ENCODE measurements at places on chromosomes 11 and 22.

GRCh38 chr11:103792981-103793468 lies 243.4 kb upstream of the DDI1 start:
- DNase-seq, result no peak

DNA sequence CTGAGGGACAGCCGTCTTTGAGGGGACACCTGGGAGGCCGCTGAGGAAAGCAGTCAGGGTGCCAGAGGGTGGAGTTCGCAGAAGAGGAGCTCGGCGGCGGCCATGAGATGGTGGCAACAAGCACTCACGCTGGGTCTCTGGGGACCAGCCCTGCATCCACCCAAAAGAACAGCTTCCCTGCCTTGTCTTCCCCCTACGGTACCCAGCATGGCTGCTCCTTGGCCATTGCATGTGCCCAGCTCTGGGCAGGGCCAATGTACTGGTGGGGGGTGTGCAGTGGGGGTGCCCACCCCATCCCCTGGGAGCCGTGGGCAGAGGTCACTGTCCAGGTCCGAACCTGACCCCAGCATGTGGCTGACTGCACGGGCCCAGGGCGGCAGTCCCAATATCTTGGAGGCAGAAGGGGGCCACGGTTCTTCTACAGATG lies 42.3 kb downstream of the OSBPL5 start:
- no peak for DNase-seq

GRCh38 chr22:23187211-23187610 lies 6.9 kb downstream of the BCR start:
- DNase-seq, result no peak

GRCh38 chr11:134037046-134037908 lies 31.6 kb upstream of the JAM3 start:
- peak; percentile 83 for DNase-seq

DNA sequence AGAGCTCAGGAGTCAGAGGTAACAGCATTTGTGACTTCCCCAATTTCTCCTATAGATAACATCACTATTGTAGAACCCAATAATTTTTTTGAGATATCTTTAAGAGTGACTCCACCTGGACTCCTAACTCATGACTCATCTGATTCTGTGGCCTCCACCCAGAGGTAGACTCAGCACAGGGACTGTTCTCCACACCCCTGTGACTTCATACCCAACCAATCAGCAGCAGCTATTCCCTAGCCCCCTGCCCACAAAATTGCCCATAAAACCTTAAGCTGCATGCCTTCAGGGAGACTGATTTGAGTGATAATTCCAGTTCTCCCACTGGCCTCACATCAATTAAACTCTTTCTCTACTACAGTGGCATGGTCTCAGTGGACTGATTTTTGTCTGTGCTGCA lies 475.4 kb upstream of the FAT3 start:
- no peak for DNase-seq

DNA sequence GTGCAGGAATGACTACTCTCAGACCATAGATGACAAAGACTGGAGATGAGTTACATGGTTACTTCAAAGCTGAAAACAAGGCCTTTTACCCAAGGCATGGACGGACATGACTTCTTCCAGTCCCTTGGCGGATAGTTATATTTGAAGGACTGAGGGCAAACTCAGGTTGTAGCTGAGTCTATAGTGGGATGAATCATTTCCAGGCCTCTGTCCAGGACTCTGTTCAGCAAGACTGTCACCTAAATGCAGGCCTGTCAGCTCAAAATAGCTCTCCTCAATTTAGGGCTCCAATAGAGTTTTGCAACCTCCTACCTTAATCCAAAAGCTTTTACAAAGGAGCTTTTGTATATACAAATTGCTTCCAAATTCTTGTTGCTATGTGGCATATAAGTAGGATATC lies 24.3 kb upstream of the OR52J3 start:
- no peak for DNase-seq

- no peak for DNase-seq
Observed at GRCh38 chr22:23386822-23387580, 193.1 kb downstream of the IGLL1 start.

DNA sequence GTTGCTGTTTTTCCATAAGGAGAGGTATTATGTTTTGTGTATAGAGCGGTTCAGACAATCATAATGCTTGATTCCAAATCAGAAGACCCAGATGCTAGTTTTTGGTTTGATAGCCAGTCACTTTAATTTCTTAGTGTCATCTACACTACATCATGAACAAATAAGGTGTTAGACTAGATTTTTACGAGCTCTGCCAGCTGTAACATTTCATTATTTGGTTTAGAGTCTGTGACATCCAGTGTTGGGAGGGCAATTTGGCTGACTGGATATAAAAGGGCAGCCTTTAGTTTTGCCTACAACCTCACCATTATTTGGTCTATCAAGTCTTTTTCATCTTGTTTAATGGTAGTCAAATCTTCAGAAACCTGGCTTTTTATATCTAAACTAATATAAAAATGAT lies 30.2 kb upstream of the FBXO3 start:
- DNase-seq, result no peak

- no peak for DNase-seq
Observed at GRCh38 chr11:44775985-44776446, 49.3 kb downstream of the TSPAN18 start.

GRCh38 chr22:35379146-35379993 lies 1.5 kb upstream of the HMOX1 start:
- DNase-seq, result no peak

- no peak for DNase-seq
Observed at GRCh38 chr11:94769880-94770279, 1.7 kb downstream of the AMOTL1 start.

DNA sequence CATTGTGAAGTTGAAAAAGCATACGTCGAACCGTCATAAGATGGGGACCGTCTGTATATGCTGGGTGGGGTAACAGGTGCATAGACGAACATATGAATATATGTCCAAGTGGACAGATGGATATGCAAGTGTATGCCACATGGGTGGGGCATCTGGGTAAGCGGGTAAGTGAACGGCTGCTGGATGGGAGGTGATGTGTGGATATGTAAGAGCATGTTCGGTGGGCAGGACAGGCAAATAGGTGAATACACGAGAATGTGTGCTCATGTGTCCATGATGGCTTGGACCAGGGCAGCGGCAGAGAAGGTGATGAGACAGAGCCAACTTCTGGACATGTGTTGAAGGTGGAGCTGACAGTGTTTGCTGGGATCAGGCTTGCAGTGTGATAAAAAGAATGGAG lies 12.0 kb downstream of the IFITM10 start:
- DNase-seq, result no peak

- DNase-seq, result peak; percentile 41
Observed at GRCh38 chr11:130721736-130722135, 194.5 kb downstream of the SNX19 start.

- peak; percentile 55 for DNase-seq
Observed at GRCh38 chr11:105862736-105863367, 159.2 kb downstream of the MSANTD4 start.

- no peak for DNase-seq
Observed at GRCh38 chr11:528815-529727, 6.3 kb downstream of the HRAS start.

DNA sequence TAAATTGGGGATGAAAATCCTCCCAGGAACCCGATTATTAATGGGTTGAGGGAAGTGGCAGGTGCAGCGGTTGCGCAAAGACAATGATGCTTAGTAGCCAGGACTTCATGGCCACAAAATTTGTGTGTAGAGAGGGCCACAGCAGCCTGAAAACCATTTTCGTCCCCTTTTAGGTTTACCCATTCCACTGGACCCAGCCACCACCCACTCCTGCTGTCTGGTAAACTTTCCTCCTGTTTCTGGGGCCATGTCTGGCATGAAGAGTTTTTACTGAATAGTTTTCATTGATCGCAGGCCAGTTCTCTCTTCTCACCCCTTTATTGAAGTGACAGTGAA lies 69.5 kb upstream of the SYT13 start:
- DNase-seq, result no peak

GRCh38 chr22:27616033-27616432 lies 185.5 kb downstream of the MN1 start:
- DNase-seq, result no peak

GRCh38 chr22:49100773-49101172 lies 726.9 kb downstream of the BRD1 start:
- DNase-seq, result no peak

GRCh38 chr22:42080287-42080686 lies 787 bp downstream of the SMDT1 start:
- peak; percentile 32 for DNase-seq

DNA sequence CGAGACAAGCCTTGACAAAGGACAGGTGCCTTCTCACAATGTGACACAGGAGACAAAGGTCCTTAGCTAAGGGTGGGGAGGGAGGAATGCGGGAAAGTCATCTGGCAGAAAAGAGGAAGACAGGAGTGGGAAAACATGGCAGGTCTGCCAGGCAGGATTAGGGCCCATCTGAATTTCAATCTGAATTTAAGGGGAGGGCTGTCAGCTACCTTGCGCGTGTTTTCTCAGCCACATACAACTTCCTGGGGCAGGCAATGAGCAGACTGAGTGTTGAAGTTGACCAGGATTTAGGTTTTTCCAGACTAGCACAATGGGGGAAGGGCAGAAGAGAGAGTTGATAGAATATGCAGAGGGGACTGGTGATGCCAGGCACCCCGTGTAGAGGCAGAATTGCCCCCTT lies 66.7 kb upstream of the LARGE1 start:
- no peak for DNase-seq

- no peak for DNase-seq
Observed at GRCh38 chr11:35036639-35037038, 102.3 kb upstream of the CD44 start.

- DNase-seq, result peak; percentile 76
Observed at GRCh38 chr11:46279126-46280099, 2.0 kb downstream of the CREB3L1 start.

DNA sequence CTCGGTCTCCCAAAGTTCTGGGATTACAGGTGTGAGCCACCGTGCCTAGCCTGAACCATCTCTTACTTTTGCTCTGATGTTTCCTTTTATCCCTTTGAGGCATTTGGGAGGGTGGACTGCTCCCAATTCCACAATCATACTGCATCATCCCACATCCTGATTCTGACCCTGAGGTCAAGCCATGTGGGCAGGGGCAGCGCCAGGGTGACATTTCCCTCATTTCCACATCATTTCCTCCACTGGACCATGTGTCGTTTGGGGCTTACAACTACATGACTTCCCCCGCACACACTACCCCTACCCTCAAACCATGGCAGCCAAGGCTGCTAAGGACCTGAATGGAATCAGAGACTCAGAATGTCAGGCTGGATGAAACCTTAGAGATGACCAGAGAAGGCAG lies 26.4 kb upstream of the ZBTB16 start:
- no peak for DNase-seq

DNA sequence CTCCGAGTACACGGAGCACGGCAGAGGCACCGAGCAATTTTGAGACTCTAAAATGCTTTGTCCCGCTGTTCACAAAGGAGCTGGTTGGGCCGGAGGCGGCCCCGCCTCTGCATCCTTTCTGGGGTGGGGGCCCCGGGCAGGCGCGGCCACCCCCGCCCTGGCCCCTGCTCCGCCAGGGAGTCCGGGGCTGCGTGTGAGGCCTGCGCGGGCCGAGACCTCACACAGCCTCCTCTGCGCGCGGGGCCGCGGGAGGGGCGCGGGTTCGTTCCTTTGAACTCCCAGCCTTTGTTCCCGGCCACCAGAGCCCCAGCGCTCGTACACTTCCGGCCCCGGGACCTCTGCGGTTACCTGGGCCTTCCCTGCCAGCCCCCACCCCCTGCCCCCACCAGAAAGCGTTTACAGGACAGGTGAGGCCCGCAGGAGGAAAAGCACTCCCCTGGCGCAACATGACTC lies 1.6 kb downstream of the FGF19 start:
- no peak for DNase-seq

DNA sequence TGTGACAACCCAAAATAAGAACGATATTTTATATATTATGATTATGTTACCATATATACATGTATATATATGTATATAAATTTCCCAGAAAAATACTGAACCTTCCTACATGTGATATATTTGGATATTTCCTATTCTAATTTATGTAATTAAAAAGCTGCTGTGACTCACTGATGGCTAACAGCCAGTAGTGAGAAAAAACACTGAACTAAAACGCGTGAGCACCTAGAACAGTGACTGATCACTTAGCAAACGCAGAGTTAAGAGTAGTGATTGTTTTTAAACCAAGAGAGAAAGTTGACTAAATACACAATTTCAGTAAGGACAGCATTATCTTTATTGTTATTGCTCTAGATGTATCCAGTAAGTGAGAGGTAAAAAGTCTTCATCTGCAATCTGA lies 213.8 kb downstream of the TMEM135 start:
- DNase-seq, result no peak

DNA sequence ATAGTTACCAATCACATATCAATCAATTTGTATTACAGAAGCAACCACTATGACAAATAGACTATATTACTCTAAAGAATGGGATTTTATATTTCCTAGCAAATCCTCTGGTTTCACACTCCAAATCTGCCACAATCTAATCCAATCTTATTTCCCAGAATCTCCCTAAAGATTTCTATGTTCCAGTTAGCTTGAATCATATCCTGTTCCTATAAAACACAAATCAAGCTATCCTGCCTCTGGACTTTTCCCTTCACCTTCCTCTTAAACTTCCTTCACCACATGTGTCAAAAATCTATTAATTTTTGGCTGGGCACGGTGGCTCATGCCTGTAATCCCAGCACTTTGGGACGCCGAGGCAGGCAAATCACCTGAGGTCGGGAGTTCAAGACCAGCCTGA lies 50.0 kb downstream of the PIK3C2A start:
- no peak for DNase-seq

DNA sequence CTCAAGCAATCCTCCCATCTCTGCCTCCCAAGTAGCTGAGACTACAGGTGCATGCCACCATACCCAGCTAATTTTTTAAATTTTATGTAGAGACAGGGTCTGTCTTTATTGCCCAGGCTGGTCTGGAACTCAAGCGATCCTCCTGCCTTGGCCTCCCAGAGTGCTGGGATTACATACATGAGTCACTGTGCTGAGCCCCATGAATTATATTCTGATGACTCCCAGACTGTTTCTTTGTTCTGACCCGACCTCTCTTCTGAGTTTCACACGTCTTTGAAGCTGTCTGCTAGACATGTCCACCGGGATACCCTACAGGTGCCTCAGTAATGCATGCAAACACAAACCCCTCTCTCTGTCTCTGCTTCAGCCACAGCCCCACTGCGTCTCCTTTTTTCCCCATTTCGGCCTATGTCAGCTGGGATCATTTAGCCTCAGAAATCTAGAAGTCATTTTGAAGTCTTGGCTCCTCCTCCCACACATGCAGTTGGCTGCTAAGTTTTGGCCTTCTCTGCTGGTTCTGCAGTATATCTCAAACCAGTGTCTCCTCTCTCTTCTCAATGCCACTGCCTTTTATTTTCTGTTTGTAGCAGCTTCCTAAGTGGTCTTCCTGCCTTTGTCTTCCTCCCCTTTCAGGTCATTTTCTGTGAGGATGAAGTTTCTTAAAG lies 4.8 kb downstream of the VPS26B start:
- DNase-seq, result peak; percentile 31

GRCh38 chr11:65021003-65021402 lies 6.2 kb upstream of the SNX15 start:
- DNase-seq, result no peak
